Osteocyte (in vitro differentiated cells): ENCODE measurements at places on chromosomes 4 and X. TPM values are rescaled to one million over a fixed set of nuclear protein-coding genes. Genes with fewer than 3 reads are reported as not detected.

Gene PRR32
- not detected in 2 replicates for total RNA-seq

DNA sequence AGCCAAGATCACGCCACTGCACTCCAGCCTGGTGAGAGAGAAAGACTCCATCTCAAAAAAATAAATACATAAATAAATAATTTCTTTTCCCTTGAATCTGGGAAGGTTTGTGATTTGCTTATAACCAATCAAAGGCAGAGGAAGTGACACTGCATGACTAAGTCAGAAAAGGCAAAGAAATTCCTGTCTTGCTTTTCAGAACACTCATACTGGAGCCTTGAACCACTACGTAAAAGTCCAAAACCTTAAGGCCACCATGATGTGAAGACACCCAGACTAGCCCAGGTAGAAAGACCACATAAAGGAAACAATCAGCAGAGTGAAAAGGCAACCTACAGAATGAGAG is 36.6 kb downstream of the TMEM156 start:
- no peaks in the 10 kb centered on the region for H3K36me3 ChIP-seq
- H3K27ac ChIP-seq = no peak overlapping the region
- H3K4me1 ChIP-seq = peaks cover 4% of the 10 kb centered on the region
- H3K27me3 ChIP-seq = no peaks in the 10 kb centered on the region
- no peak overlapping the region for H3K4me3 ChIP-seq

GRCh38 chrX:18682979-18683387 is 11.1 kb upstream of the RS1 start:
- no peak overlapping the region for H3K4me3 ChIP-seq
- no peak overlapping the region for H3K27ac ChIP-seq
- DNase-seq = no peak
- peaks cover 5% of the 10 kb centered on the region for H3K4me1 ChIP-seq
- no peaks in the 10 kb centered on the region for H3K27me3 ChIP-seq

DNA sequence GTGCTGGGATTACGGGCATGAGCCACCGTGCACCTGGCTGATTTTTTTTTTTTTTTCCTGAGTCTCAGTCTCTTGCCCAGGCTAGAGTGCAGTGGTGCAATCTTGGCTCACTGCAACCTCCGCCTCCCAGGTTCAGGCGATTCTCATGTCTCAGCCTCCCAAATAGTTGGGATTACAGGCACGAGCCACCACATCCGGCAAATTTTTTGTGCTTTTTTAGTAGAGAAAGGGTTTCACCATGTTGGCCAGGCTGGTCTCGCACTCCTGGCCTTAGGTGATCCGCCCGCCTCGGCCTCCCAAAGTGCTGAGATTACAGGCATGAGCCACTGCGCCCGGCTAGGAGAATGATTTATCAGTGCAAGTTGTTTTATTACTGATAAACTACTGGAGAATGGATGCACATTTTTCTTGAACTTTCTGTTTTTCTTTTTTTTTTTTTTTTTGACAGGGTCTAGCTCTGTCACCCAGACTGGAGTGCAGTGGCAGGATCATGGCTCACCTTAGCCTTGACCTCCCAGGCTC is 39.7 kb upstream of the DHRSX start:
- H3K27ac ChIP-seq = no peak overlapping the region
- DNase-seq = no peak

DNA sequence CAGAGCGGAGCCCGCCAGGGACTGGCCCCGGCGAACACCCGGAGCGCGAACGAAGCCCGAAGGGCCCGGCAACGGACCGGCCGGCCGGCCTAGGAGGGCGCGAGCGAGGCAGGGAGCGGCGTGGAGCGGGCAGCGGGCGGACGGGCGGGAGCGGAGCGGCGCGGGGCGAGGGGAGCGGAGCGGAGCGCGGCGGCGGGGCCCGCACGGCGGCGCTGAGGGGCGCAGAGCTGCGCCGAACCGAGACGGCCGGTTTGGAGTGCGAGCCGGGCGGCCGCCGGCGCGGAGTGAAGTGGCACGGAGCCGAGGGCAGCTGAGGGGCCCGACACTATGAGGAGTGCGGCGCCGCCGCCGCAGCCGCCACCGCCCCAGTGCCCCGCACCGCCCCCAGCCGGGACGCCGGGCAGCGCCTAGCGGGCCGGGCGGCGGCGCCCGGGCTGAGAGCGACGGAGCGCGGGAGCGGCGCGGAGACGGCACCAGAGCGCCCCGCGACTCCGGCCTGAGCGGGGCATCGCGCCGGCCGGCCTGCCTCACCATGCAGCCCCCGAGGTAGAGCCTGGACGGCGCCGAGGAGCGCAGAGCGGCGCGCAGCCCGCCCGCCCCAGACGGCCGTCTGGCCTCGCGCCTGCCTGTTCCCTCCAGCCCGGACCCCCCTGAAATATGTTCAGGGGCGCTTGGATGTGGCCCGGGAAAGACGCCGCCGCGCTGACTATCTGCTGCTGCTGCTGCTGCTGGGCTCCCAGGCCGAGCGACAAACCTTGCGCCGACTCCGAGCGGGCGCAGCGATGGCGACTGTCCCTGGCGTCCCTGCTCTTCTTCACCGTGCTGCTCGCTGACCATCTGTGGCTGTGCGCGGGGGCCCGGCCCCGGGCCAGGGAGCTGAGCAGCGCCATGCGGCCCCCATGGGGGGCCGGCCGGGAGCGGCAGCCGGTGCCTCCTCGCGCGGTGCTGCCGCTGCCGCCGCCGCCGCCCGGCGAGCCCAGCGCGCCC is 793 bp downstream of the NALF2 start:
- H3K27ac ChIP-seq = no peak overlapping the region
- H3K27me3 ChIP-seq = peaks cover 12% of the 10 kb centered on the region
- DNase-seq = peak; percentile 80
- H3K4me3 ChIP-seq = no peak overlapping the region

DNA sequence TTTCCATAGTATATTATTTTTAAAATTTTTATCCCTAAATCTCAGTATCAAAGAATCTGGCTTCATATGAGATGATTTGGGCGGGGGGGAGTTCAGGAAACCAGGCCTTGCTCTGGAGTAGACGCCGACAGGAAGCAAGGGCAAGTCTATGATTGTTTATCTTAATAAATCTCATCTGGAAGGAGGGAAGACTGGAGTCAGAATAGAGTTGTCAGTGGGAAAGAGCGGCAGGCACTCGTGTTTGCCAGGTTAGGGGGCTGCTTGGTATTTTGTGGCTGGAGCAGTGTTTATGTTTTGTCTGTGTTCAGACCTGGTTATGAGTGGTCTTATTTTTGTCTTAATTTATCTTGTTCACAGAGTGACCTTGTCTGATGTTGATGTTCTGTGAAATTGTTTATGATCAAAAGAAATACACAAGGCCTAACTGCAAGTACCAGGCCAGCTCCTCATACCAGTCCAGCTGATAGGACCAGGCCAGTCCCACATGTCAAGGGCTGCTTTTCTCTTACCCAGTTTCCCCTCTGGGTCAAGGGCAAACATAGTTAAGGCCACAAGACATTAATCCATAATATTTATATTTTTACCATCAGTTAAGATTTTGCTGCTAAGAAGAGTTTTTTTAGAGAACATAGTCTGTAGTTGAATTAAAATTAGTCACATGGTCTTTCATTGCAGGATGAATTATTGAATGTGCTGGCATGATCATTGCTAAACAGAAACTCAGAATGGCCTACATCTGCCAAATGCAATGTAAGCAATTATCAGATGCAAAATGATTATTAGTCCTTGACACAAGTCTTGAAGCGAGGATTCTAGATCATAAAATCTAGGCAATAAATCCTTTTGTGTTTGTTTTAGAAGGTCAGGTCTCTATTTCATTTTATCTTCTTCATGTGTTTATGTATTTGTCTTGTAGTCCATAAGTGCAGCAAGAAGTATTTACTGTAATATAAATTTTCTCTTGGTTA is 176.5 kb downstream of the GASK1B start:
- no peak for DNase-seq
- no peak overlapping the region for H3K4me3 ChIP-seq
- H3K36me3 ChIP-seq = no peaks in the 10 kb centered on the region
- H3K27ac ChIP-seq = peak overlapping the region; percentile 71
- peaks cover 24% of the 10 kb centered on the region for H3K4me1 ChIP-seq

DNA sequence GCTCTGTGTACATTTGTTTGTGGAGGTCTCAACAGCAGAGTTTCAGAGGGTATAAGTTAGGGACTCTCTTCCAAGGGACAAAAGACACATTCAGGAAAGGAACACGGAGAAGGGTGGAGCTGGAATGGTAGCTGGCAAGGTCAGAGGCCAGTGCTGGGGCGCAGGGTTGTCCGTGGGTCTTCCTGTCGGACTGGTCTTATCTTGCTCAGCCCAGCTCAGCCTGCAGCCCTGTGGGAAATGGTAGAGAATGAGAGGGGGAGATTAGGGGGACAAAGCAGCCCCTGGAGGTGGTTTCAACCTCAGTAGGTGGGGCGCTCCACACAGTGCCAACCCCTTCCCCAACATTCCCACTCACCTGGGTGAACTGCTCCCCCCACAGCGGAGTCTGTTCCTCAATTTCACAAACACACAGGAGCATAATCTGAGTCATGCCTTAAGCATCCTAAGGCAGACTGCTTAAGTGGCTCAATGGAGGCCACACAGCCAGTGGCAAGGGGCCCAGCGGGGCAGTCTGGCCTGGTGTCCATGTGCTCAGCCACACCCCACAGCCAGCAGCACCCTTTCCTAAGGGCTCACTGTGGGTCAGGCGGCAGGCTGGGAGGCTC is 6.9 kb upstream of the HDAC6 start:
- no peak for DNase-seq
- H3K27ac ChIP-seq = peak overlapping the region; percentile 44
- no peaks in the 10 kb centered on the region for H3K36me3 ChIP-seq

- peaks cover 12% of the 10 kb centered on the region for H3K27me3 ChIP-seq
- H3K27ac ChIP-seq = no peak within 1 kb of the TSS
- H3K4me3 ChIP-seq = no peak within 1 kb of the TSS
- DNase-seq = no peak
These were observed at the start of gene TASL for GRCh38 chrX:30577362-30577991. Gene TASL, minus strand, starts transcription at chrX:30577766. Its CDS starts 17,411 bp downstream, at chrX:30560355.

GRCh38 chr4:121879135-121879534 is 8.9 kb upstream of the BBS7 start:
- no peak for DNase-seq
- peaks cover 43% of the 10 kb centered on the region for H3K27me3 ChIP-seq
- no peak overlapping the region for H3K4me3 ChIP-seq
- no peaks in the 10 kb centered on the region for H3K36me3 ChIP-seq
- H3K27ac ChIP-seq = no peak overlapping the region

Gene ANK2
- 17.2 and 20.8 TPM in 2 replicates for total RNA-seq
